Myocyte (in vitro differentiated cells): ENCODE measurements at places on chromosomes 12 and 14.

- DNase-seq: peak; percentile 29
Measured at GRCh38 chr12:80441921-80442320, 2.1 kb upstream of the PTPRQ start.

- no peak for DNase-seq
Measured at GRCh38 chr14:81633496-81633895, 99.8 kb upstream of the SEL1L start.

DNA sequence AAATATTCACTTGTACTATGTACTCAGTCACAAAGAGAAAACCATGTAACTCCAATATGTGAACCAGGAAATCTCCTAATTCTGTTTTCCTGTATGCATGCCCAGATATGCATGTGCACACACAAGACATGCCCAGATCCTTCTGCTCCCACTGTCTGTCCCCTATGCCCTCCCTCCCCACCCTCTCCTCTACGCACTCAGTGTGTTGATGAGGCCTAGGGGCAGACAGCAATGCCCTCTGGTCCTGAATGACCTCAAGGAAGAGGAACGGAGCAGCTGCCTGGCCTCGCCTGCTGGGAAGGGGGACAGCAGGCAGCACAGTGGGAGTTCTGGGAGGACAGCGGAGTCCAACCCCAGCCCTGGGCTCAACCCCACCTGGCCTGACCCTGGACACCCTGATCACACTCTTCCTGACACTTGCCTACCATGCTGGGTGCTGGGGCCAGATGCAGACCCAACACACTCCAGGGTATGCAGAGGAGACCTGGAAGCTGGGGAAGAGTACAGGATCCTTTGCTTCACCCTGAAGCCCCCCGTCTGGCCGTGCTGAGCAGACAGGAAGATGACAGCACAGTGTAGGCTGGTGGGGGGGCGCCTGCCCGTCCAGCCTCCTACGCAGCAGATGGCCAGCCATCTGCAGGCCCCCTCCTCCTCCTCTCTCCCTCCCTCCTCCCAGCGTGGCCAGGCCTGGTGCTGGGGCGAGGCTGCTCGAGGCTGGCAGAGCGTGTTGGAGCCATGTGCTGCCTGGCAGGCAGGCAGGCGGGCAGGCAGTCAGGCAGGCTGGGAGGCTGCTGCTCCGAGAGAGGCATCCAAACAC is 106.6 kb upstream of the NCOR2 start:
- no peak for DNase-seq

DNA sequence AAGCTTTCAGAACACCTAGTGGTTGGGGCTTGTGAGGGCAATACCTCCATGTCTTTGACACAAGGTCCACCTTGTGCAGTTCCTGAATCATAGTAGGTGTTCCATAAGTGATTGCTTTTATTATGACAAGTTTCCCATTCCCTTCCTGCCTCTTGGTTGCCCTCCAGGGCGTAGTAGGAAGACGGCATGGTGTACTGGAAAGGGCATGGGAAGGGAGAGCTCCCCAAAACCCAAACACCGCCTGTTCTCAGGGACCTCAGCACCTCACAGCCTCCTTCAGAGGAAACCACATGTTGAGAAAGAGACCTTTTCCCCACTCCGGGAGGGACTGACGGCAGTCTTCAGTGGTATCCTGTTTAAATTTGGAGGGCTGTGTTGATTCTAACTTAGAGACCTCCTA is 21.1 kb downstream of the EVL start:
- DNase-seq: no peak

DNA sequence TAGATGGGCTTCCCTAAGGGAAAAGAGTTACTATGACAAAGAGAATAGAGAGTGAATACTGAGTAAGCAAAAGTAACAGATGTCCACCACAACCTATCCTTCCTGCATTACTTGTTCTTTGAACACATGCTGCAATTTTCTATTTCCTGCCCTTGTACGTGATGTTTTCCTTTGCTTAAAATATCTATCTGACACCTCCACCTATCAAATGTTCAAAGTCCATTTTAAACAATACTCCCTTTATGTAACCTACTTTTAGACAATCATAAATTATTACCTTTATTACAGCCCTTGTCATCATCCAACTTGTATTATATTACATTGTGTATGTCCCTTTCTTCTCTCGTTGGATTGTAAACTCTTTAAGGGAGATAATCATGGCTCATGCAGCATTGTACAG is 147.2 kb upstream of the DYRK2 start:
- peak; percentile 24 for DNase-seq

GRCh38 chr12:51836041-51836826 is 12.3 kb downstream of the FIGNL2 start:
- peak; percentile 80 for DNase-seq

GRCh38 chr12:84397263-84397662 is 515.3 kb downstream of the SLC6A15 start:
- peak; percentile 0 for DNase-seq

DNA sequence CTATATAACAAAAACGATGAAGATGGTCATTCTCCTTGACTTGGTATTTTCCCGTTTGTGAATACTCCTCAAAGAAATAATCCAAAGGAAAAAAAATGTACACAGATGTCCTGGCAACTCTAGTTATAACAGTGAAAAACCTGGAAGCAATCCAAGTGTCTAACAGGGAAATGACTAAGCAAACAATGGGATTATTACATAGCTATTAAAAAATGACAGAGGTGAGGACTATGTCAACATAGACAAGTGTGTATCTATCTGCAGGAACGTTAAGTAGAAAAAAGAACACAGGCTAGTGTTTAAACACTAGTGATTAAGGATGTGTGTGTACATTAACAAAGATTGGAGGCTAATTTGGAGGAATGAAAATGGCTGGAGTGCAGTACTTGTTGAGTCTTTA is 5.9 kb upstream of the APOLD1 start:
- DNase-seq: peak; percentile 71

GRCh38 chr12:69981881-69982475 is 157.0 kb downstream of the MYRFL start:
- DNase-seq: no peak

DNA sequence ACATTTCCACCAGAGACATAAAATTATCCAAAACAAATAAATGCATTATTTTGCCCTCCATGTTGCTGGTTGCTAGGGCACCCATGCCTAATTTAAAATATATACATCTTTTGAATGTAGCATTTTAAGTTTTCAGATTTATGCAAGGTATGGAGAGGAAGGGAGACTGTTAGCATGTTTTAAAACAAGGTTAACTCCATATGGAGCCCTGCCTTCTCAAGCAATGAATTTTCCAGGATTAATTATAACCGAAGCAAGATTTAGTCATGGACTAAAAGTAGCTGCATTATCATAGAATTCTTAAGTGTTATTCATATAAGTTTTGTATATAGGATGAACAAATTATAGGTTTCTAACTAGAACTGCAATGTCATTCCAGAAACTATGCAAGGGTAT is 37.2 kb downstream of the TRMT5 start:
- no peak for DNase-seq

DNA sequence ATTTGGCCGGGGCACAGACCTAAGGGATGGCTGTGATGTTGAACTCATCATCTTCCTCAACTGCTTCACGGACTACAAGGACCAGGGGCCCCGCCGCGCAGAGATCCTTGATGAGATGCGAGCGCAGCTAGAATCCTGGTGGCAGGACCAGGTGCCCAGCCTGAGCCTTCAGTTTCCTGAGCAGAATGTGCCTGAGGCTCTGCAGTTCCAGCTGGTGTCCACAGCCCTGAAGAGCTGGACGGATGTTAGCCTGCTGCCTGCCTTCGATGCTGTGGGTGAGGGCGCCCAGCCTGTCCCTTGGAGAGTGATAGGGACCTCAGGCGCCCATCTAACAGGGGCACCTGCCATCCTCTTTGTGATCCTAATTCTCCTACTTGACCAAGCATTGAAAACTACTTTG is 12.4 kb downstream of the OAS3 start:
- no peak for DNase-seq

- no peak for DNase-seq
Measured at GRCh38 chr12:106527356-106527755, 55.4 kb upstream of the RFX4 start.

GRCh38 chr14:54866588-54866987 is 36.0 kb downstream of the GCH1 start:
- DNase-seq: peak; percentile 83

GRCh38 chr12:132204793-132205270 is 60.6 kb downstream of the NOC4L start:
- no peak for DNase-seq

DNA sequence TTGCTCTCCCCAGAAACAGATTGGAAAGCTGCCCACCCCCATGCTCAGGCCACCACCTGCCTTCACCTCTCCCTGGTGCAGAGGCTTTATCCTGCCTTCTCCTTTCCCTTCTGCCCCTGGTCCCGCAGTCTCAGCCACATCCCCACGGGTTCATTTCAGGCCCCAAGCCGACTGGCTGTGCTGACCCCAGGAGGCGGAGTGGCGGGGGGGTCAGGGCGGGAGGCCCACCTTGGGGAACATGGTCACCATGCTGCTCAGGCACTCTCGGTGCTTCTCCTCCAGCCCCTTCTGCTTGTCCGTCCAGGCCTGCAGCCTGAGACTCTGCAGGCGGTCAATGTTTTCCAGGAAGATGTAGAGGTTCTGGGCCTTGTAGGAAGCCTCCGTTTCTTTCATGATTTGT is 6.9 kb downstream of the FAM186B start:
- no peak for DNase-seq

DNA sequence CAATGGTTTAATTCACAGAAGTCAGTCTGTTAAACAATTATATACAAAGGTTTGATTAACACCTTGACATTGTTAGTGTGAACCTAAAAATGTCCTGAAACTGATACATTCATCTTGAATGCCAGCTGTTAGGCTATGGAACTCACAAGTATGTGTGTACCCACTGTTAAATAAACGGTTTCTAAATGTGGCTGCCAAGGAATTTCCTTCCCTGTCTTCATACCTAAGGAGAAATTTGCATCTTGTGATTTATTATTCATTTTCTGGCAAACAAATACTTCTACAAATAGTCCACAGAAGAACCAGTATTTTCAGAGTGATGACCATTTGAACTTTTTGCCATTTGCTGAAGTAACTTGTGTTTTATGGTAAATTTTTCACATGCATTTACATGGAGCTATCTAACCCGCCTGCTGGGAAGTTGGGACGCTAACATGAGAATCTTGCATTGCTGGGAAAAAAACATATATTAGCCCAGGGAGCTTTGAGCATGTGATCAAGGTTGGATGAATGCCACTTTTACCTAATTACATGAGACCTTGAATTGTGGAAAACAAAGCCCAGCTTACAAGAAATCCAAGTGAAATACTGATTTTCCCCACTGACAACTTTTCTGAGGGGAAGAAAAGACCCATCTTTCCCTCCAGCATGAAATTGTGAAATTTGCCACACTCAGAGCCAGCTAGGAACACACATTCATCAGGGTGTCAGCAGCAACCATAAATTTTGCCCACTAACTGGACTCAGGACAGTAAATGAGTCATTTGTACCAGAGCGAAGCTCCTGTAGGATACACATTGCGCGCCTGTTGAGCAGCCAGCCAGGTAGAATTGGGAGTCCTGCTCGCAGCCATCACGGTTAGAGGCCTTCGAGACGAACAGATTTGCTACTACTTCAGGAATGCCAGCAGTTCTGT is 118.0 kb downstream of the KICS2 start:
- no peak for DNase-seq

GRCh38 chr14:105173145-105173544 is 4.6 kb upstream of the JAG2 start:
- no peak for DNase-seq
